ENCODE measurements at places on chromosomes 11 and 22.

DNA sequence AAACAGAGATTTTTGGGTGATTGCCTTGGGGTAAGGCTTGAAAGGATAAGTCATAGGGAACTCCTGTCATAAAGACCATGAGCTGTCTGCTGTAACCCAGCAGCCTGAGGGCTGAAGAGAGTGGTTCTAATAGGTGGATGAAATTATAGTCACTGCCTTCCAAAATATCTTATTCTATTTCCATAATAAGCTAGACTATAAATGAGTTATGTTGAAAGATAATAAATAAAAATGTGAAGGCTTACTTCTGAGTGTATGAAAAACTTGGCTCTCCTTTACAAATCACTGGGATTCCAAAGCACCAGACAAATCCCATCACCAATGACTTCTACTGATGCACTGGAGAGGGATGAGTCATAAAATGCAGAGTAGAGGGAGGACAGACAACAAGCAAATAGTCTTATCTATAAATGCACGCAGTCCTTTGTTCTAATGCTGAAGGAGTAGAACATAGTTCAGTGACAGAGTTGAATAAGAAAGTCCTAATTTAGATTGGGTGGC, 775.0 kb upstream of the LRRC4C start:
- H3K27me3 ChIP-seq: no peaks in the 10 kb centered on the region
- no peak for DNase-seq
- H3K4me1 ChIP-seq: no peaks in the 10 kb centered on the region
- H3K36me3 ChIP-seq: no peaks in the 10 kb centered on the region

DNA sequence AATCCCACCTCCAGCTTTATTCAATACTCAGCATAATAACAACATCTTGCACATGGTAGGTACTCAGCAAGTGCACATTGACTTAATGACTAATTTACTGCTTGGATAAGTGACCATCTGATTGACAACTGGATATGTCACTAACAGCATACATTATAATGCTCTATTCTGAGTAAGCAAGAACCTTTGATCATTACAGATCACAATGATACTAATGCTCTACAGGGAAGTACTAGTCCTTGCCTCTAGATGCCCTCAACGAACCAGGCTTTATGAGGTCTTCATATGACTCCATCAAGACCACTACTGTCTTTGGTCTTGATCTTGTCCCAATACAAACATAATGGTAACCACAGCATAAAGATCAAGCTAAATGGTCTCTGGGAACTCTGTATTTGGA, 167.6 kb upstream of the MTMR2 start:
- H3K27ac ChIP-seq: peak overlapping the region; percentile 9
- peaks cover 11% of the 10 kb centered on the region for H3K4me1 ChIP-seq
- H3K36me3 ChIP-seq: peaks cover 9% of the 10 kb centered on the region
- H3K27me3 ChIP-seq: no peaks in the 10 kb centered on the region

DNA sequence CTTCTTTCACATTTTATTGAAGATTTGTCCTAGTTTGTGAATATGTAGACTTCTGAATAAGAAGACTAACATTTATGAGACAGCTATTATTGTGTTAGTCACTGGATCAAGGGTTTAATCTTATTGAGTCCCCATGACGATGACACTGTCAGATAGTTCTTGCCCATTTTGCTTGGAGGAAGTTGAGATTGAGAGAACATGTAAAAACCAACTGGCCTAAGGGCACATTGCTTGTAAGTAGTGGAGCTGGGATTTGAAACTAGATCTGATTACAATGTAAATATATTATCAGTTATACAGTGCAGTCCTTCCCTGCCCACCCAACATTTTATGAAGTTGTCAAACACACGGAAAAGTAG, 134.7 kb downstream of the HIPK3 start:
- no peak overlapping the region for H3K27ac ChIP-seq
- peaks cover 25% of the 10 kb centered on the region for H3K4me1 ChIP-seq
- H3K4me3 ChIP-seq: no peak overlapping the region
- H3K36me3 ChIP-seq: no peaks in the 10 kb centered on the region
- H3K27me3 ChIP-seq: peaks cover 19% of the 10 kb centered on the region

GRCh38 chr11:64736654-64737053, 7.3 kb downstream of the RASGRP2 start:
- H3K27me3 ChIP-seq: no peaks in the 10 kb centered on the region
- H3K27ac ChIP-seq: no peak overlapping the region
- H3K4me1 ChIP-seq: peaks cover 51% of the 10 kb centered on the region
- no peak for DNase-seq

DNA sequence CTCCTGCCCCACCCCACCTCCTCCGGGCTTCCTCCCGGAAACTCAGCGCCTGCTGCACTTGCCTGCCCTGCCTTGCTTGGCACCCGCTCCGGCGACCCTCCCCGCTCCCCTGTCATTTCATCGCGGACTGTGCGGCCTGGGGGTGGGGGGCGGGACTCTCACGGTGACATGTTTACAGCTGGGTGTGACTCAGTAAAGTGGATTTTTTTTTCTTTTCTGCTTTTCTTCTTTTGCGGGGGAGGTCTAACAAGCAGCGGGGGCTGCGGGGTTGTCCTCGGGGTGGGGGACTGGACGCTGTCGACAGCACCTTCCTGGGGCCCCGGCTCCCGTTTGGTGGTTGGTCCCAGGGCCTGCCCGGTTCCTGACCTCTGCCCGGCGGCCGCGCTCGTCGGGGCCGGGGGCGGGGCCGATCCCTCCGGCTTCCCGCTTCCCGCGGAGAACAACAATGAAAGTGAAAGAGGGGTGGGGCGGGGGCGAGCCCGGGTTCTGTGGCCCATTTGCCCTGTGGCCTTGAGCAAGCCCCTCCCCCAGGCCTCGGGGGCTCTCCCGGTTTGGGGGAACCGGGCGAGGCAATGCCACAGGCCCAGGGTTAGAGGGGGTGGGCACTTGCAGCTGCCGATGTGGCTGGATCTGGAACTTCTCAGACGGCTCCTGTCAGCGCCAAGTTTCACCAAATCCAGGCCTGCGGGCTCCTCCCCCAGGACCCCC, 975 bp upstream of the MDK start:
- H3K27ac ChIP-seq: peak overlapping the region; percentile 14
- peaks cover 8% of the 10 kb centered on the region for H3K4me1 ChIP-seq
- H3K27me3 ChIP-seq: no peaks in the 10 kb centered on the region
- peak overlapping the region; percentile 79 for H3K4me3 ChIP-seq
- no peaks in the 10 kb centered on the region for H3K36me3 ChIP-seq

- H3K4me3 ChIP-seq: peak overlapping the region; percentile 98
- peaks cover 41% of the 10 kb centered on the region for H3K4me1 ChIP-seq
- peak overlapping the region; percentile 100 for H3K27ac ChIP-seq
- H3K36me3 ChIP-seq: peaks cover 10% of the 10 kb centered on the region
- DNase-seq: peak; percentile 33
- no peaks in the 10 kb centered on the region for H3K27me3 ChIP-seq
These were observed 1.1 kb upstream of the ATG16L2 start for GRCh38 chr11:72812967-72813739.

GRCh38 chr22:36577019-36577418, 48.1 kb upstream of the EIF3D start:
- H3K27ac ChIP-seq: no peak overlapping the region
- H3K4me1 ChIP-seq: no peaks in the 10 kb centered on the region
- H3K36me3 ChIP-seq: no peaks in the 10 kb centered on the region
- peaks cover 38% of the 10 kb centered on the region for H3K27me3 ChIP-seq

GRCh38 chr11:78715639-78716311, 141.1 kb upstream of the NARS2 start:
- no peak overlapping the region for H3K27ac ChIP-seq
- H3K4me1 ChIP-seq: no peaks in the 10 kb centered on the region
- DNase-seq: no peak
- H3K27me3 ChIP-seq: peaks cover 5% of the 10 kb centered on the region

DNA sequence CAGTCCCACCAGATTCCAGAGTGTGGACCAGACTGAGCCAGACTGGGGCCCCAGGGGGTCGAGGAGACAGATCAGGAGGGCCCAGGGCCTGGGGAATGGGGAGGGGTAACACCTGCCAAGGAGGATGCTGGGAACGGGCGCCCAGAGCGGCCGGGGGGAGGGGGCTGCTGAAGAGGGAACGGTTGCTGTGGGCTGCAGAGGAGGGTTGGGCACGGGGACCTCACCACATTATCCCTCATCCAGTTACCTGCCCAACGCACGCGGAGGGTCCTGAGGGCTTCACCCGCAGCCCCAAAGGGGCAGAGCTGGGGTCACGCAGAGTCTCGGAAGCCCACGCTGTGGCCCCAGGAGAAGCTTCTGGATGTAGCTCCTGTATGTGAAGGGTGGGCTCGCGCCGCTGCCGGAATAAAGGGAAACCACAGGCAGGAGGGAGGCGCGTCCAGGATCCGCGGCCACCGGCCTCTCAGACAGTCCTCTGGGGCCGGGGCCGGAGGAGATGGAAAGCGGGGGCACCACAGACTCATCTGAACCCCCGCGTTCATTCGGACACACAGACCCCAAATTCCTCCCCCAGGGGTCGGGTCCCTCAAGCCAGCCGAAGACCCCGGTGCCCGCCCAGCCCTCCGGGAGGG, 866 bp upstream of the SELENOO start:
- H3K27ac ChIP-seq: peak overlapping the region; percentile 67
- H3K27me3 ChIP-seq: no peaks in the 10 kb centered on the region
- H3K36me3 ChIP-seq: peaks cover 4% of the 10 kb centered on the region
- DNase-seq: no peak
- peak overlapping the region; percentile 55 for H3K4me3 ChIP-seq

DNA sequence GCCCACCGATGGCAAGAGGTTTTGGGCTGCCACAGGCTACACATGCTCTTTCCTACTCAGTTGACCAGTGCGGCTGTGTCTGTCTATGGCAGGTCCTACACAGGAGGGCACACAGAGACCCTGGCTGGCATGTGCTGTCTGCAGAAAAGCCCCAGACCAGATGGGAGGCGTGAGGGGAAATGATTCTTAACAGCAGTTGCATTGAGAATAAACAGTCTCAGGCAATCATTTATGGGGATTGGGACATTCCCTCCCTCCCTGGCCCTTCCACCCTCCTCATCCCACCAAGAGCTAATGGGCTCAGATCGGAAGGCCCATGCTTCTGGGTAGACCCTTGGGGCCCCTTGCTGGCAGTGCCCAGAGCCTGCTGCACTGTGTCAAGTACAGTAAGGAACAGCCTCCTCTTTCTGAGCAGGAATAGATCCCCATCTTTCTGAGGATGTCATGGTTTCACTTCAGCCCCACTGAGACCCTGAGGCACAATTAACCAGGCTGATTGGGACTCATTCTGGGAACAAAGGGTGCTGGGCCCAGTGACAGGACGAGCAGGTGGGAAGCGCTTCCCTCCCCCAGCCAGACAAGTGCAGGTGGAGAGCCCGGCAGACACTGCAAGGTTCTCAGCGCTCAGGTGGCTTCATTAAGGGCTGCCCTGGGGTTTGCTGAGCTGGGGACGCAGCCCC, 28.3 kb downstream of the TSPAN18 start:
- no peaks in the 10 kb centered on the region for H3K36me3 ChIP-seq
- H3K27ac ChIP-seq: no peak overlapping the region
- H3K27me3 ChIP-seq: peaks cover 22% of the 10 kb centered on the region
- no peaks in the 10 kb centered on the region for H3K4me1 ChIP-seq

- peak overlapping the region; percentile 41 for H3K27ac ChIP-seq
- no peaks in the 10 kb centered on the region for H3K36me3 ChIP-seq
- H3K27me3 ChIP-seq: no peaks in the 10 kb centered on the region
- peaks cover 13% of the 10 kb centered on the region for H3K4me1 ChIP-seq
- DNase-seq: no peak
These were observed 11.4 kb downstream of the GGA1 start for GRCh38 chr22:37619991-37620390.

- no peak overlapping the region for H3K27ac ChIP-seq
- no peaks in the 10 kb centered on the region for H3K27me3 ChIP-seq
- peaks cover 13% of the 10 kb centered on the region for H3K4me1 ChIP-seq
- no peak for DNase-seq
- H3K4me3 ChIP-seq: no peak overlapping the region
- no peaks in the 10 kb centered on the region for H3K36me3 ChIP-seq
These were observed 110.9 kb downstream of the SWAP70 start for GRCh38 chr11:9774591-9775397.

GRCh38 chr11:132115454-132115853, 745.0 kb downstream of the NTM start:
- no peaks in the 10 kb centered on the region for H3K36me3 ChIP-seq
- H3K4me1 ChIP-seq: no peaks in the 10 kb centered on the region
- no peak for DNase-seq
- peaks cover 5% of the 10 kb centered on the region for H3K27me3 ChIP-seq
- H3K27ac ChIP-seq: no peak overlapping the region

DNA sequence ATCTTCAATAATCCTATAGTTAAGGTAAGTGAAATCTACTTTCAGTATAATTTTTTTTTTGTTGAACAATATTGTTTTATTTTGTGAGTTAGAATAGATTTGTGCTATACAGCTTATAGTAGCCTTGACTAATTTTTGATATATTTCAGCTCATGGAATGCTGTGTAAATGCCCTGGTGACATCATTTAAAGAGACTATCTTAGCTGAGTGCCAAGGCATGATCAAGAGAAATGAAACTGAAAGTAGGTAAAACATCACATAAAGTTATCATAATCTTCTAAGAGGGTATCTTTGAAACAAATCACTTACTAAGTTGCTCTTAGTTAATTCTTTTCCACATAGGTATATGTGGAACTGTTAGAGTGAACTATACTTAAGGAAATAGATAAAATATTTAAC, 51.4 kb upstream of the ACAT1 start:
- no peak overlapping the region for H3K4me3 ChIP-seq
- H3K36me3 ChIP-seq: peaks cover 11% of the 10 kb centered on the region
- H3K27ac ChIP-seq: peak overlapping the region; percentile 23
- H3K4me1 ChIP-seq: no peaks in the 10 kb centered on the region

DNA sequence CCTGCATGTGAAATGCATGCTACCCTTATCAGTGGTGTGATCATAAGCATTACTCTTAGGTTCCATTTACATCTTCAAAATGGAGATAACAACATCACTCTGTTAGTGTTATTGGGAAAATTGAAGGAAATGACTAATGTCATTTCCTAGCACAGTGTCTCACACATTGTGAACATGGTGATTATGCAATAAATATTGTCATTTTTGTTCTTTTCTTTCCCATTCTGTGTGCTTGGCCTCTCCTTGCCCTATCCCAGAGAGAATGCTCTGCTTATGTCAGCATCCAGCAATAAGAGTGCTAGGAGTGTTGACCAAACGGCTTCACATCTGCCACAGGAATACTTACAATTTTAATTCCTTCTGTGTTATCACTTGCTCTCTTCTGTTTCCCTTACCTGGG, 1024.1 kb upstream of the CCDC90B start:
- no peak overlapping the region for H3K27ac ChIP-seq
- H3K36me3 ChIP-seq: no peaks in the 10 kb centered on the region
- H3K4me3 ChIP-seq: no peak overlapping the region
- H3K4me1 ChIP-seq: no peaks in the 10 kb centered on the region

DNA sequence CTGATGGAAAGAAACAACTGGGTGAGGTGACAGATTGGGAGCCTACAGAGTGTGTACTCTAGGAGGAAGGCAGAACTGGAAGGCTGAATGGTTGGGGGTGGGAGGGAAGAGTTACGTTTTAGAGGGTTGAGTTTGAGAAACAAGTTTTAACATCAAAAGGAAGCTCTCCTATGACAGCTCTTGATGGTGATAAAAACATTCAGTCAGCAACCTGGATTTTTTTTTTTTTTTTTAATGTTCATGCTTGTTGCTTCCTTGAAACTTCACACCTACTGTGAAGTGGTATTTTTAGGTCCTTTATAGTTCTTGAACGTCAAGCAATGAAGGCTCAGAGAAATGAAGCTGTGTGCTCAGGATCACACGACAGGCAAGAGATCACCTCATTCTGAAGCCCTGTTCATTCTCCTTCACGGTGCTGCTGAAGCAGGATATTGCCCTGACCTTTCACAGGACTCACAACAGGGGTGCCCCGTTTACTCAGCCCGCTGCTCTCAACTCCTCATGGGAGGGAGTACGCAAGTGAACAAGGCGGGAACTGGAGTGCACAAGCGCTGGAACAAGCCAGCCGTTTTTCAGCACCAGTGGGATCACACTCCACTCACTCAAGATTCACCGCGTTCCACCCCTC, 1.6 kb upstream of the TMEM109 start:
- H3K27ac ChIP-seq: peak overlapping the region; percentile 16
- DNase-seq: no peak
- no peaks in the 10 kb centered on the region for H3K36me3 ChIP-seq
- H3K4me3 ChIP-seq: peak overlapping the region; percentile 86
